ENCODE measurements at places on chromosomes 7 and 10.

- no peak for DNase-seq
Measured at GRCh38 chr10:80409121-80409520, 770 bp downstream of the PRXL2A start.

DNA sequence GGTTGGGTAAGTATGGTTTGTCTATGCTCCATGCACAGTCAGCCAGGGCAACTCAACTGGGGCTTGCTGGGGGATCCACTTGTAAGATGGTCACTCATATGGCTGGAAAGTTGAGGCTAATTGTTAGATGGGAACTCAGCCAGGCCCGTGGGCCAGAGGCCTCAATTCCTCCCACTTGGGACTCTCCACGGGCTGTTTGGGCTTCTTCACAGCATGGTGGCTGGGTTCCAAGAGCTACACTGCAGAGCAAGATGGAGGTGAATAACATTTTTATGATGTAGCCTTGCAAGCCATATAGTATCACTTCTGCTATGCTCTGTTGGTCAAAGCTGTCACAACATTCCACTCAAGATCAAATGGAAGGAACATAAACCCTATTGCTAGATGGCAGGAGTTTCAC is 39.2 kb downstream of the ELMO1 start:
- DNase-seq, result no peak

GRCh38 chr7:16067711-16068110 is 353.6 kb downstream of the CRPPA start:
- DNase-seq, result no peak

DNA sequence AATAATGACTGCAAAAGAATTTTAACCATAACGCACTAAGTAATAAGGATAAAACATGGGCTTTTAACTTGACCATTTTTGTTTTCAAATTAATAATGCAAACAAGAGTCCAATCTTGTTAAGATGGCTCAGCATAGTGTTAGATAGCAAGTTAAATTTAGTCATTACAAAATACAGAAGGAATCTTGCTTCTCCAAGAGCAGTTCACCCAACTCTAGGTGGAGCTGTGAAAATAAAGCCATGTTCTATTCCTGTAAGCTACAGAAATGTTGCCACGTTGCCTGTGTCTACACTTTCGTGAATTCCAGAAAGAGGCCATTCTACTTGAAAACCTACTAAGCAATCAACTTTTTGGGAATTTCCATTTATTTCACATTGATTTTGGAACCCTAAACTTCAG is 191.9 kb downstream of the SFMBT2 start:
- no peak for DNase-seq

DNA sequence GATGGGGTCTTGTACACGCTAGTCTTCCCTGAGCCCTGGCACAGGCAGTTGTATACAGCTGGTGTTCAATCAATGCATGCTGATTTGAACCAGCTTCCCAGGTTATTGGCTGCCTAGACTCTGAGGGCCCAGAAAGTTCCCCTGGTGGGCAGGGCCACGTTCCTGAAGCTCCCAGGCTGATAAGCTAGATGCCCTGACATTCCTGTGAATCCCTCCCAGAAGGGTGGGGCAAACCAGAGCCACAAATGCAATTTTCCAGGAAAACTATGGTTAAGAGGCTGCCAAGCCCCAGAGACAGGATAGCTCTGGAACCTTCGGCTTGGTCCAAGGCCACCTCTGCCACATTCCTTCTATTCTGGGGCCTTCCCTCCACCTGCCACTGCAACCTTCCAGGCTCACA is 78.2 kb downstream of the FAM53B start:
- no peak for DNase-seq

DNA sequence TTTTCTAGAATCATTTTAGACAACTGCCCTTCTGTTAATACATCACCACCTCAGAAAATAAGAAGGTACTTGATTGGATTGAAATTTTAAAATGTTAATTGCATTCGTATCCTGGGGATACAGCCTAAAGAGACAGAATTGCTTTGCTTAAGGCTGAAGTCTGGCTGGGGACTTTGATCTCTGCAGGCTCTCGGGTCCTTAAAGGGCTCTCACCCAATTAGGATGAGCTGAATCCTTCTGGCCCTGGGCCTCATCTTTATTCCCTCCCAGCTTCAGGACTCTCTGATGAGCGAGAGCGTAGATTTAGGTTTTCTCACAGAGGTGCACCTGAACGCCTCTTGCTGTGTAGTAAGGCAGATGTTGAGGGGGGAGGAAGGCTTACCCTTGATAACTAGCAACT is 475.3 kb upstream of the C7orf33 start:
- no peak for DNase-seq

DNA sequence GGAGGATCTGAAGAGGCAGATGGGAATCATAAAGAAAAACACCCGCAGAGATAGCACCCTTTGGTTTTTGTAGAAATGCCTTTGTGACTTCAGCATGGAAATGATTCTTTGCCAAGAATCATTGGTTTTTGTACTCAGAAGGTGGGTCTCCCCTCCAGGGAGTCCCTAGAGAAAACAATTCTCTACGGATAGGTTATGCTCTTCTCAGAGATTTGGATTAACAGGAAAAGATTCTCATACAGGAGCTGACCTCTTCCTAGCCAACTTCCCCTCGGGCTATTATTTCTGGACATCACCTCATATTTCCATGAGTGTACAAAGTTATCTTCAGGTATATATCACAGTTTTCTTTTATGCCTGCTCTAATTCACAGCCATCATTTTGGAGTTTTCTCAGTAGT is 274.2 kb upstream of the HABP2 start:
- DNase-seq, result no peak

GRCh38 chr10:3805201-3805790 is 20.3 kb upstream of the KLF6 start:
- DNase-seq, result no peak

DNA sequence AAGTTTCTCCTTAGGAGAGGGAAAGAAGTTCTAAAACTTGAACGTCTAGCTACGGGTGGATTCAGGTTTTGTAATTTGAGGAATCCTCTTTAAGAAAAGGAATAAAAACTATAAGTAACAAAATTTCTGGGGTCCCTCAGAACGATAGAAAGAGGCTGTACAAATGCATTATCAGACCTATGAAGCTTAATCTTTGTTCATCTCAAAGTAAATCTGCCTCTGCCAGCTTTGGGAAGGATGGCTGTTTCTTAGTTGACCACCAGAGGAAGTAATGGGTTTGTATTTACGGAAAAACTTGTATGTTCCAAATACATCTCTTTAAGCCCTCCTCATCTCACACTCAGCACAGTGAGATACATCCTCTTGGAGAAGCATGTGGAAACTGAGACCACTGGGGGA is 864 bp downstream of the PSTK start:
- DNase-seq, result no peak

DNA sequence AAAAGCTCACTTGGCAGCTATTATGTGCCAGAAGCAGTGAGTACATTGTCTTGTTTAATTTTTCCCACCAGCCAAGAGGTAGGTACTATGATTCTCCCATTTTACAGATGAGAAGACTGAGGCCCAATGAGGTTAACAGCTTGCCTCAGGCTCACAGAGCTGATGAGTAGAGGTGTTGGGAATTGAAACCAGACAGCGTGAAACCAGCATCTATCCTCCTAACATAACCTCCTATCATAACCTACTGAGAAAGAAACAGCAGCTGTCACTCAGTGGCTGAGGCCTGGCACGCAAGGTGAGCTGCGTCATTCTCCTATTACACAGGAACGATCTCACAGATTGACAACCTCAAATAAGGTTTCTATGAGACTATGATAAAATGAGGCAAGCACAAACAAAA is 6.2 kb downstream of the PYROXD2 start:
- no peak for DNase-seq

- no peak for DNase-seq
Measured at GRCh38 chr10:93991114-93991513, 2.6 kb upstream of the PLCE1 start.

GRCh38 chr10:51522858-51523257 is 176.5 kb downstream of the CSTF2T start:
- DNase-seq, result no peak

- no peak for DNase-seq
Measured at GRCh38 chr10:58587676-58588075, 75.0 kb downstream of the BICC1 start.

DNA sequence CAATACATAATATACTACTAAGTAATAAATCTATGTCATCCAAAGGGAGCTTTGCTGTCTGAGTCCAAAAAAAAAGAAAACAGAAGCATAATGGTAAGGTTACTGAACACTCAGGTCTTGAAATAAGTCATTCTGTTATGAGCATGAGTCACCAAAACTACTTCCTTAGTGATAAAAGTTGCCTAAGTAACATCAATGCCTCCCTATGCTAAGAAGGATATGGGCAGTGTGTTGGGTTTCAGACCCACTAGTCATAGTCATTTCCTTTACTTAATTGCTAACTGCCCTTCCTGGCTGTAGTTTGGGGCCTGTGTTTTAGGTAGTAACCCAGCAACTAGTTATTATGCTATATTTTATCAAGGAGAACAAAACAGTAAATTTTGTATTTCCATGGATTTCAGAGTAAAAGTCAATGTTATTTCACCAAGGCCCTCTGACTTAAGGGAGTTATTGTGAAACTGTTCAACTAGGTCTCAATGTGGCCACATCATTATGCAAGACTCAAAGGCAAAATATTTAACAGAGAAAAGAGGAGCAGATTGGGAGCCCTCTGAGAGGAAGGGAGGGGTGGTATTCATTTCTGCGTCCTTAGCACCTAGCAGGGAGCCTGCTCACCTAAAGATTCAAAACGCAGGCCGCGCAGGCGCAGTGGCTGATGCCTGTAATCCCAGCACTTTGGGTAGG is 11.7 kb upstream of the VIM start:
- no peak for DNase-seq

DNA sequence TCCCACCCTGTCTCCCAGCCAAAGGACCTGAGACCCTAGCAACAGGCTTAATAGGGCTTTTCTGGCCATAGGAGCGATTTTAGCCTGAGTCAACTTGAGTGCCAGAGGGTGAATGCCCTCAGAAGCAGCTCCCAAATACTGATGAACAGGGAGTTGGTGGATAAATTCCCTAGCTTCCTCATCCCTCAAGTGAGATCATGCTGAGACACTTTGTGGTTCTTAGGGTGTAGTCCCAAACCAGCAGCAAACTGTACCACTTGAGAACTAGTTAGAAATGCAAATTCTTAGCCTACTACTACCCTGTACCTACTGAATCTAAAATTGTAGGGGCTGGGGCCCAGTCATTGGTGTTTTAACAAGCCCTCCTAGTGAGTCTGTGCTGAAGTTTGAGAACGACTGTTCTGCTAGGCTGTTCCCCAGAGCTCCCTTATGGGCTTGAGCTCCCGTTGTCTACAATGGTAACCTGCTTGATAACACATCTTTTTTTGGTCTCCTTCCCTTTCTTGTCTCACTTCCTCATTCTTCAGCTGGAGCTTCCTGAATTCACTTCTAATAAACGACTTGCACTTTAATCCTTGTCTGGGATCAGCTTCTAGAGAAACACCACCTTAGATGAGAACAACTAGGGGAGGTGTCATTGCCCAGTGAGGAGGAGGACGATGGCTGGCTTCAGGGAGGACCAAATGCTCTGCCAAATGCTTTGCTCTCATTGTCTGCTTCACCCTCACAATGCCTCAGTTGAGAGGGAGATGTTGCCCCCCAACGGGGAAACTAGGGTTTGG is 18.2 kb upstream of the CDH23 start:
- DNase-seq, result no peak

GRCh38 chr7:114941692-114942091 is 19.8 kb downstream of the MDFIC start:
- DNase-seq, result no peak

DNA sequence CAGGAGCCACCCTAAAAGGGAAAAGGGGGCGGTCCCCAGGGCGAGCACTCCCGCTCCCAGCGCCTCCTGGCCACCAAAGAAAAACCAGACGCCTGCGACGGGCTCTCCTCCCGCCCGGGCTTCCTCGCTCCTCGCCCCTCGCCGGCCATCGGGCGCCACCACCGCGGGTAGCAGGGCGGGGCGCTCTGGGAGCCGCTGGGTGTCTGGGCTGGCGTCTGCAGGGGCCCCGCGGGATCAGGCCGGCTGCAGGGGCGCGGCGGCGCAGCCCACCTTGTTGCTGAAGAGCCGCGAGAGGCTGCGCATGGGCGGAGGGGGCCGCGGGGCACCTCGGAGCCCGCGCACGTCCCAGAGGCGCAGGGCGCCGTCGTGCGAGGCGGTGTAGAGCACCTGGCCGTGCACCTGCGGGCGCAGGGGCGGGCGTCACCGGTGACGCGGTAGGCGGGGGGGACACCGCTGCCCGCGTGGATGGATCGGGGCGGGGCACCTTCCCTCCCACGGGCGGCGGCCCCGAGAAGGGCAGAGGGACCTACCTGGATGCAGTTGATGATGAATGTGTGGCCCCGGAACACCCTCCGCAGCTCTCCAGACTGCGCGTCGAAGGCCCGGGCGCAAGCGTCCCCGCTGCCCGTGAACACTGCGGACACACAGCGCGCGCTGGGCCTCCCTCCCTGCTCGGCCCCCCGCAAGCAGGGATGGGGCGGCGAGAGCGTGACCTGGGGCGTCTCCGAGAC is 28.3 kb downstream of the WDR86 start:
- DNase-seq, result no peak

DNA sequence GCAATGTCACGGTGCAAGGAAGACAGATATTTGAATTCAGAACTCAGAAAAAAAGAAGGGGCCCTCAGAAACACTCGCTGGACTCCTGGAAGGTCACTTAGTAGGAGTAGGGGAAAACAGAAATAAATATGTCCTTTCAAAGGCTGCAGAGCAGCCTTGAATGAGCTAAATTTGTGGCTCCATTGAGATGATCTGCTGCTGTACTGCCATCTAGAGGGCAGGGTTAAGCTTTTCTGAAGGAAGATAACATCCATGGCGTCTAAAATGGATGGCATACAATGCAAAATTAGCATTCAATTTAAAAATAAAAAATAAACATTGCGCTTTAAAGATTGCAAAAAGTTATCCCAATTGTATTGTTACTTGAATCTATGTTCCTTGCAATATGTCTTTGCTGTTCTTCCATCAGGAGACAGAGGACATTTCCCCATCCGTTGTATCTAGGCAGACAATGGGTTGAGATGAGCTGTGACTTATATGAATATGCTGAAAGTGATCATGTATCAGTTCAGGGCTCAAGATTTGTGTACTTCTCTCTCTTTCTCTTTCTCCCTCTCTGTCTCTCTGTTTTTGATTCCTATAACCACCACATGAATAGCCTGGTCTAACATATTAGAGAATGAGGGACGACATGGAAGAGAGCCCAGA is 642.2 kb downstream of the SH2D4B start:
- DNase-seq, result peak; percentile 15

GRCh38 chr7:70997261-70997660 is 134.7 kb upstream of the GALNT17 start:
- DNase-seq, result no peak

DNA sequence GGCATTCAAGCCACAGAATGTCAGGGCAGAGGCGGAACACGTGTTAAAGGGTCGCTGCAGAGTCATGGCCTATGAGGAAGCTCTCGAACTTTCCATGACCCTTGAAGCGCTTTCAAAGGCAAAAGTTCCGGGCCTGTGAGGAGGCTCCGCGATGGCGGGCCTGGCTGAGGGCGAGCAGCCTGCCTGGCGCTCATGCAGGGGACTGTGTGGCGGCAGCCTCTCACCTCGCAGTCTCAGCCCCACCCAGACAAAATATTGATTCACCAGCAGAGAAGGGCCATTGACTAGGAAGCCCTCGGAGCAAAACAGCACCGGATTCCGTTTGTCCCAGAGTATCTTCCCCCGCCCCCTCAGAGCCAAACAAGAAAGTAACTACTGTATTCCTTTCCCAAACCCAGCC is 12.8 kb upstream of the CNNM1 start:
- DNase-seq, result no peak

All from T1000 (cell line).